ENCODE measurements at places on chromosomes 12 and 14.

DNA sequence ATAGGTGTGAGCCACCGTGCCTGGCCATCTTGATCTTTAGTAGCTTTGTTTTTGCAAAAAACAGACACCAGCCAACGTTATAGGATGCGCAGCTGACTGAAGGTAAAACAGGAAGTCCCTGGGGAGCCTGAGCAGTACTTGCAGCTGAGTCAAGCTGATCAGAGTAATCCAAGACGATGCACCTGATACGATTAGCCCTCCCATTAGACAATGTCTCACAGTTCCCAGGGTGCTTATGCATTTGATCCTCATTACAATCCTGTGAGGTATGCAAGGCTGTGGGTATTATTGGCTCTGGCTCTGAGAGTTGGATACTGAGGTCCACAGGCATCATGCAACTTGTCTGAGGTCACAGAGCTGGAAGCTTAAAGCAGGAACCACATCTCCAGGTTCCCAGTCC lies 8.1 kb downstream of the KRT18 start:
- no peak for DNase-seq

GRCh38 chr12:54933376-54933775 lies 51.2 kb downstream of the TESPA1 start:
- DNase-seq: no peak

GRCh38 chr12:121825041-121825523 lies 21.3 kb downstream of the SETD1B start:
- no peak for DNase-seq

DNA sequence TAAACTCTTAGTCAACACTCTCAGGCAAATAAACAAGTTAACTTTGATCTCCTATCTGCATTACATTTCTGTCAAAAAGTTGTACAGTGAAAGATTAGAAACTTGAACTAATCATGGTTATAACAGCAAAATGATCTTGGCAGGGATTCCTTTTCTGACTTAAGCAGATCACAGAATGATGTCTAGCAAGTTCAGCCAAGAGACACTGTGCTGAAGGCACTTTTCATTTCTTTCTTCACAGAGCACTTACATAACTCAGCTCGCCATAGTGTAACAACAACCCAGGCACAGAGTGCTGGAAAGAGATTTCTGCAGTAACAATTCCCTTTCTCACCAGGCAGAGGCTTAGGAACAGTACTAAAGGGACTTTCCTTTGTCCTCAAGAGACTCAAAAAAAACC lies 19.6 kb upstream of the CSRP2 start:
- DNase-seq: no peak

- no peak for DNase-seq
These were observed 13.7 kb downstream of the OXA1L start for GRCh38 chr14:22780105-22780679.

DNA sequence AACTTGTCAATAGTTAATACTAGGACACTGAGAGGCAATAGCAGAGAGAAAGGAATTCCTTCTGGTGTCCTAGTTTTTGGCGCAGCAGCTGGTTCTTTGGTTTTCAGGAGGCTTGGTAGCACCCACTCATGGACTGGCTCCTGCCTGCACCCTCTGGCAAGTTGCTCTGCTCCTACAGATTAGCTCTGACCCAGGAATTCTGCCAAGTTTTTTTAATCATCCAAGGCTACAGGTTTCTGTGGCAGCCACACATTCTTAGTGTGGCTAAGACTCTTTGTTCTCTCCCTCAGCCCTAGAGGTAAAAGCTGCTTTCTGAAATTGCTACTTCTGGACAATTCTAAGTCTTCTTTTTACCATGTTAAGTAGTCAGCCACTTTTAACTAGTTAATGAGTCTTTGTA lies 72.0 kb upstream of the FKBP4 start:
- DNase-seq: no peak

DNA sequence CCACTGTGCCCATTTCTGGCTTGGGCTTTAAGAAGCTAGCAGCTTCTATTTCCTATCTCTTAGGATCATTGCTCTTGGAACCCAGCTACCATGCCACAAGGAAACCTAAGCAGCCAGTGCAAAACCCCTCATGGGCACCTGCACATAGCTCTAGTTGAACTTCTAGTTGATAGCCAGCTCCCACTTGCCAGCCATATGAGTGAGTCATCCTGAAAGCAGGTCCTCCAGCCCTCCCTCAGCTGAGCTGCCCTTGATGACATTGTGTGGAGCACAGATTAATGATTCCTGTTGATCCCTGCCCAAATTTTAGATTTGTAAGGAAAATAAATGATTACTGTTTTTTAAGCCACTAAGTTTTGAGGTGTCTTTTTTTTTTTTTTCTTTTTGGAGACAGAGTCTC lies 234.2 kb upstream of the FBXO33 start:
- DNase-seq: no peak

GRCh38 chr14:68109132-68109900 lies 289.7 kb downstream of the RAD51B start:
- DNase-seq: no peak

GRCh38 chr12:66129934-66130266 lies 650 bp downstream of the LLPH start:
- no peak for DNase-seq

DNA sequence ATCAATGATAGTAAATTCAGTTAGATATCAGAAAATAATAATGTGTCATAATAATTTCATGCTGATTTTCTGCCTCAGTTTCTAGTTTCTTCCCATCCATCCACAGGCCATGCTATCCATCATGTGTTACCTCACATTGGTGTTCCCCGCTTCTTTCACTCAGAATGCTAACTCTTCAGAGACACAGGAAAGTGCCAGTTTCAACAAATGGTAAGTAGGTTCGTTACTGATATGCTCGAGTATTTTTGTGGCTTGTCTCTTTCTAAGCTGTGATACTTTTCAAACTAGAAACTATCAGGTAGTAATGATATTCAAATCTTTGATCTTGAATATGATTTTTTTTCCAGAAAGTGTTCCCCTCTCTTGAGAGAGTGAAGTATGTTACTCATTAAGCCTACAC lies 1.5 kb downstream of the KLRB1 start:
- DNase-seq: no peak

GRCh38 chr12:98780261-98780660 lies 135.2 kb downstream of the APAF1 start:
- no peak for DNase-seq

DNA sequence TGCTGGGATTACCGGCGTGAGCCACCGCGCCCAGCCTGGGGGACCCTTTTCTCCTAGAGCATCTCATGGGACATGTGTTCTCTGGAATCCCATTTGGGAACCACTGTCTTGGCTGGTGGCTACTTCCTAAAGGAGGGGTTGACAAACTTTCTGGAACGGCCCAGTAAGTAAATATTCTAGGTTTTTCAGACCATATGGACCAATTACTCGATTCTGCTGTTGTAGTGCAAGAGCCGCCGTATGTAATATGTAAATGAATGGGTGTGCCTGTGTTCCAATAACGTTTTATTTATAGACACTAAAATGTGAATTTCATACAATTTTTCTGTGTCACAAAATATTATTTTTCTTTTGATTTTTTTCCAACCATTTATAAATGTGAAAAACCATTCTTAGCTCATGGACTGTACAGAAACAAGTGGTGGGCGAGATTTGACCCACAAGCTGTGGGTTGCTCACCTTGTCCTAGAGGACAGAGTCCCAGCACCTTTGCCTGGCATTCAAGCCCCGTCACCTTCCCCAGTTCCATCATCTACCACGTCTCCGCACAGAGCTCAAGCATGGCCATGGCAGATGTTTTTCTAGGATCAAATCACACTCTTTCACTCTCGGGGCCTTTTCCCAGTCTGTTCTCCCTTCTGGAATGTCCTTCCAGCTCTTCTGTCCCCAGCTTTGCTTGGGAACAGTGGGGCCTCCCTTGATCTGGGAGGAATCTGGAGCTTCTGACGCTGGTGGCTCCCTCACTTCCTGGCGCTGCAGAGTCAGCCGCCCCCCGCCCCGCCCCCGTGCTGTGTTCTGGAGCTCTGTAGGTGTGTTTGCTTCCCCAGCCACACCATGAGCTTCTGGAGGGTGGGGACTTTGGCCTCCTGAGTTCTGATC lies 17.9 kb upstream of the RCOR1 start:
- DNase-seq: no peak

DNA sequence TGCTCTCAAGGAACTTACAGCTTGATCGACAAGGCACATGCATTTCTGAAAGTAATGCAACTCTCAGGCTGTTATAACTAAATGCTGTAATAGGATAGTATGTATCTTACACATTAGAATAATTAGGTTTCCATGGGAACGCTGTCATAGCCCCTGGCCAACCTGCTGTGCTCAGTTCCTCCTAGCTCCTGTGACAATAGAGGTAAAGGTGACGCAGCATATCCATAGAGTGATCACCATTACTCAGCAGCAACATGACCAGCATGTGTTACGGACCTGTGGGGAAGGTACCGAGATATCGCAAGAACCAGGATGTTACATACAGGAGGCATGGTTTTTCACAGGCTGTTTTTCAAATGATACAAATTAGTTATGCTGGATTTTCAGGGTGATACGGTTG lies 150.7 kb downstream of the CAND1 start:
- no peak for DNase-seq

DNA sequence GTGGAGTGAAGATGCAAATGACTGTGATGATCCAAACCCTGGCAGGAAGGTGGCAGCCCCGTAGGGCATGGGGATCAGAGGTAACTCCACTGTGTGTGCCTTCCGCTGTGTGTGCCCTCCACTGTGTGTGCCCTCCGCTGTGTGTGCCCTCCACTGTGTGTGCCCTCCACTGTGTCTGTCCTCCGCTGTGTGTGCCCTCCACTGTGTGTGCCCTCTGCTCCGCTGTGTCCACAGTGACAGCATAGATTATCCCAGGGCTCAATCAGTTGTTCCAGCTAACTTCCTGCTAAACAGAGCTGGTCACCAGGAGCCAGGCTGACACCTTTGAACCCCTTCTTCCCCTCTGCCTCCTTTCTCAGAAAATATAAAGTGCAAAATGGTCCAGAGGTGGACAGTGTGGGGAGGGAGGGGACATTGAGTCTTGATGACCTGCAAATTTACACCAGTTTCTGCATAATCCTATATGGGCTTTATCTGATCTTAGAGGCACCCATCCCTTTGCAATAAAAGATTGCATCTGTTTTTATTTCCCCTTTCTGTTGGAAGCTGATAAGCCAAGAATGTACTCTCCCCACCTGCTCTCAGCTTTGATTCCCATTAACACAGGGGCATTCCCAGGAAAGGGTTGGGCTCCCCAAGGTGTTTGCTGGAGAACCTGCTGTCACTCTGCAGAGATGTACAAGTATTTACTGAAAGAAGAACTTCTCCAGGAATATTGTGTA lies 21.6 kb upstream of the HNF1A start:
- DNase-seq: no peak

DNA sequence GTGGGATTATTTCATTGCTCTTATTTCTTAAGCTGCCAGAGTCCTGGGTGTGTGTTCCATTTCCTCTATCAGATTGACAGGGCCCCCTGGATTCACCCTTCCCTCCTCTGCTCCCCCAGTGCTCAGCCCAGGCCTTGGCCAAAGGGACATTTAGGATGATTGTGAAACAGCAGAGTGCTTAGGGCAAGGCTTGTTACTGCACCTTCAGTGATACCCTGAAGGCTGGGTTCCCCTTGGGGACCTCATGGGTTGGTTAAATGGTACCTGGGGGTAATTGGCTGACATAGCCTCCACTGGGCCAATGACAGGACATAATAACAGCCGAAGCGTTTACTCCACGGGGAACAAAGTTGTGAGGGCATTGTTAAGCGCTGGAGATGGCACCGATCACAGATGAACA lies 1.3 kb upstream of the KRT72 start:
- no peak for DNase-seq

GRCh38 chr12:48793696-48794095 lies 4.8 kb upstream of the ADCY6 start:
- DNase-seq: no peak

- no peak for DNase-seq
These were observed 97.7 kb downstream of the SETD3 start for GRCh38 chr14:99382781-99383471.

GRCh38 chr12:24861766-24862540 lies 86.9 kb downstream of the BCAT1 start:
- no peak for DNase-seq

DNA sequence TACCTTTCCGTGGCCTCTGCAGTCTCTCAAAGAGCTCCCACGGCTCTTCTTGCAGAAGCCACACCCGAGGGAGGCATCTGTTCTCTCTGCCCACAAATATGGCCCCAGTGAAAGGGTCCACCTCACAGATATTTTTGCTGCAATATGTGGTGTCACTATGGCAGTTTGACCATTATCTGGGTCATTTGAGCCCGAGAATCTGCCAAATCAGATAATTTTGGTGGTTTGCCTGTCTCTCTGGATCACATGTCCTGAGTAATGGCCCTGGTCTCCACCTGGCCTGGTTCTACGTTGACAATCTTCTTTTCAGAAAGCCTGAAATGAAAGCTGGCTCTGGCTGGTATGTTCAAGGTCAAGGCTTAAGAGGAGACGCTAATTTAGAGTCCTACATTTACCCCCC lies 5.7 kb upstream of the WSCD2 start:
- DNase-seq: no peak

GRCh38 chr14:79201564-79202207 lies 1009.6 kb downstream of the DIO2 start:
- DNase-seq: no peak

- no peak for DNase-seq
These were observed 355.1 kb upstream of the CCDC196 start for GRCh38 chr14:66131111-66131510.

DNA sequence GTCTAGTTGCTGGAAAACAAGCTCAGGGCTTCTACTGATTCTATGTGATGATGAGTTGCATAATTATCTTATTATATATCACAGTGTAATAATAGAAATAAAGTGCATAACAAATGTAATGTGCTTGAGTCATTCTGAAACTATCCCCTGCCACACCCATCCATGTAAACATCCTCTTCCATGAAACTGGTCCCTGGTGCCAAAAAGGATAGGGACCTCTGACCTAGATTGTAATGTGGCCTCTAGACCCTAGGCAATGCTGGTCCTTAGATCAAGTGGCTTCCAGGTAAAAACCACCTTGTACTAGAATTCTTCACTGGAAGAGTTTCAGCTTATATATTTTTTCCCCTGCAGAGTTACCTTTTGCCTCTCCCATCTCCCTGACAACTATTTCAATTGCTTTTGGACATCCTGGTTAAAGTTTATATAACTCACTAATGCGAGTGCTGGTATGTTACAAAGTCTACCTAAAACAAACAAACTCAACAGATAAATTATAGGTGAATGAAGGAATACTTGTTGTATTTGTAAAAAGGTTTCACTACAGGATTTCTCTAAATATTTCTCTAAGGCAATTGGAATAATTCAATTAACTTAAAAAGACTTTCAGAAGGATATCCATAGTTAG lies 462.5 kb downstream of the NAV3 start:
- no peak for DNase-seq

- no peak for DNase-seq
These were observed 31.4 kb downstream of the FLVCR2 start for GRCh38 chr14:75609606-75610475.

- peak; percentile 47 for DNase-seq
These were observed 55.2 kb downstream of the FOS start for GRCh38 chr14:75333606-75334548.

Data from activated T-cell treated with anti-CD3 and anti-CD28 coated beads for 1 hour (primary cell).